Smooth muscle cell of bladder (primary cell): ENCODE measurements at places on chromosomes 13 and 19. TPM values are rescaled to one million over a fixed set of nuclear protein-coding genes. Genes with fewer than 3 reads are reported as not detected.

Gene RNF17
- total RNA-seq: 0.14 TPM in 1 of 2 replicates, not detected in the other

Gene ACP4
- not detected in 2 replicates for total RNA-seq

Gene GNG7
- 0.14 and 0.37 TPM in 2 replicates for total RNA-seq

Gene STAP2
- total RNA-seq: 4.3 and 5.2 TPM in 2 replicates

Gene STOML3
- not detected in 2 replicates for total RNA-seq

Gene B3GNT8
- 0.71 and 2.3 TPM in 2 replicates for total RNA-seq
